ENCODE measurements at places on chromosomes 7 and 10.

- DNase-seq: peak; percentile 59
Observed at GRCh38 chr7:21923658-21924057, 22.0 kb downstream of the CDCA7L start.

DNA sequence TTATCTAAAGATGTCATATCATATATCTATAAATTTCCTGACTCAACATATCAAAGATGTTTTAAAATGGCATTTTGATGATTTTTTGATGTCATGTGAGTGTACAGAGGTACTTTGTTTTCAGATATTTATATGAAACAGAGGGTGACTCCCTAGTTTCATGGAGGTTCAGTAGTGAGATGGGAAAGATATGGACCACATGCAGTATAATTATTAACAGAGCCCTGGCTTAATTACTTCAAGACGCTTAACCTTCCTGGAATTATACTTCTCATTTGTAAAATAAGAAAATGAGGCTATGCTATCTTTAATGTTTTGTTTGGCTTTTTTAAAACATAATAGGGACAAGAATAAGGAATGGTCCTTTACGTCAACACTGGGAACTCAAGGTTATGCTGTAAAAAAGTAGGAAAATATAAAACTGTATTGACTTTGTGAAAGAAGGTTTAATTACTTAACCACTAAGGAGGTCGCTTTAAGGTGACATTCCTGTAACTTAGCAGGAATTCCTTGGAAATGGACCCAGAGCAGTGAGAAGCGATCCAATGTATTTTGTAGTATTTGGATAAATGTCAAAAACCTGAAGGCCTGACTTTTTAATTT is 821.0 kb upstream of the IGFBP3 start:
- DNase-seq: no peak

GRCh38 chr10:91391920-91392319 is 18.2 kb upstream of the HECTD2 start:
- DNase-seq: no peak

- peak; percentile 55 for DNase-seq
Observed at GRCh38 chr7:84073186-84073875, 121.3 kb downstream of the SEMA3A start.

GRCh38 chr10:47179291-47179647 is 120.7 kb upstream of the GDF10 start:
- DNase-seq: no peak

- DNase-seq: no peak
Observed at GRCh38 chr7:43701929-43702328, 27.4 kb downstream of the COA1 start.

DNA sequence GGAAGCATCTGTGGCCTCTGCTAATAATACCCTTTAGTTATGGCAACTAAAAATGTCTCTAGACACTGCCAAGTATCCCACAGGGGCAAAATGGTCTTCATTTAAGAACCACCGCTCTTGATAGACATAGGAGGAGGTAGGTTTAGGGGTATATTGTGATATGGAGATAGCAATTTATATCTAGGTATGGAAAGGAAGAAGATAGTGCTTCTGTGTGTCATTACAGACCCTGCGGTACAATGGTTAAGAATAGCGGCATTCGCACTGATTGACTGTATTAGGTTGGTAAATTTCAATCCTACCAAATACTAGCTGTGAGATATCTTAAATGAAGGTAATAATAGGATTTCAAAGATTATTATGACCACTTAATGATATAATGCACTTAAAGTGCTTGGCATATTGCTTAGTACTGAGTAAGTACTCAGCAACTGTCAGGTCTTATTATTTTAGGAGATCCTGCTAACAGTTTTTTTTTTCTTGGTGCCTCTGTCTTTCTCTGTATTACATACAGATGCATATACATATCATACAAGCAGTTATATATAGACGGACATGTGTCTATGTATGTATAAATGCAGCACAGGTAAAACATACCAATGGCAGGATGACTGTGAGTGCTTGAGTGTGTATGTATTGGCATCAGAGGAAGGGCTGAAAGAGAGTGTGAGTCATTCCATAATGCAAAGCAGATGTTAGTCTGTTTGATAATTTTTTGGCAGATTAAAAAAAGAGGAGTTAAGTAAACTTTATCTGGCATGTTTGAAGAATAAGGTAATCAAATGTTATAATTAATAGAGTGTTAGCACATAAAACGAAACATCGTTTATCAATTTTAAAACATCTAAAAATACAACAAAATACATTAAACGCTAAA is 50.0 kb upstream of the ITGB8 start:
- DNase-seq: peak; percentile 88

- no peak for DNase-seq
Observed at GRCh38 chr10:73969224-73969841, 28.6 kb upstream of the VCL start.

- peak; percentile 35 for DNase-seq
Observed at GRCh38 chr7:135684136-135684535, 21.8 kb downstream of the STMP1 start.

DNA sequence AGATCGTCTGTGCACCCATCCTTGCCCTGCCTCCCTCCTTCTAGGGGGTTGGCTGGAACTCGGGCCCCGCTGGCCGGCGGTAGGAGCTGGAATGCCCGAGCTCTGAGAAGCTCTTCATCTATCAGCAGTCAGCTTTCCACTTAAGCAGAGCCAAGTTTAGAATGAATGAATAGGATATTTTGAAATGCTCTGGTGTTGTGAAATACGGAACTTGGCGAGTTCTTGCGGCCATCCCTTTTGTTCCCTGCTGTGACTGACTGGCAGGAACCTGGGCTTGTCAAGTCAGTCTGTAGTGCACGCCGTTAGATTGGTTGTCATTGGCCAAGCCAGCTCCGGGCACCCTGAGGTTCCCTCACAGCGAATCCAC is 33.3 kb downstream of the FOXK1 start:
- peak; percentile 86 for DNase-seq

- peak; percentile 80 for DNase-seq
Observed at GRCh38 chr10:102120991-102121738, 997 bp upstream of the LDB1 start.

DNA sequence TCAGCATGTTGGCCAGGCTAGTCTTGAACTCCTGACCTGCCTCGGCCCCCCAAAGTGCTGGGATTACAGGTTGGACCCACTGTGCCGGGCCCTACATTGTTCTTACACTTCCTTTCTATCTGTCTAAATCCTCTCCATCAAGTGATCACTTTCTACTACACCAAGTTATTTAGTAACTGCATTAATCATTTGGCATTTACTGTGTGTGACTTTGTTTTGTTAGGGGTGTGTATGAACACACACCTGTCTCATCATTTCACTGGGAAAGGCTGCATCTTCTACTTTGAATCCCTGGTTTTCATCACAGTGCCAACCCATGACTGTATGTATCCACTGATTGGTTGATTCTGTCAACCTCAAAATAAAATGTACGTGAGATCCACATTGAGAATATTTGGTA is 23.0 kb upstream of the CCDC71L start:
- no peak for DNase-seq

DNA sequence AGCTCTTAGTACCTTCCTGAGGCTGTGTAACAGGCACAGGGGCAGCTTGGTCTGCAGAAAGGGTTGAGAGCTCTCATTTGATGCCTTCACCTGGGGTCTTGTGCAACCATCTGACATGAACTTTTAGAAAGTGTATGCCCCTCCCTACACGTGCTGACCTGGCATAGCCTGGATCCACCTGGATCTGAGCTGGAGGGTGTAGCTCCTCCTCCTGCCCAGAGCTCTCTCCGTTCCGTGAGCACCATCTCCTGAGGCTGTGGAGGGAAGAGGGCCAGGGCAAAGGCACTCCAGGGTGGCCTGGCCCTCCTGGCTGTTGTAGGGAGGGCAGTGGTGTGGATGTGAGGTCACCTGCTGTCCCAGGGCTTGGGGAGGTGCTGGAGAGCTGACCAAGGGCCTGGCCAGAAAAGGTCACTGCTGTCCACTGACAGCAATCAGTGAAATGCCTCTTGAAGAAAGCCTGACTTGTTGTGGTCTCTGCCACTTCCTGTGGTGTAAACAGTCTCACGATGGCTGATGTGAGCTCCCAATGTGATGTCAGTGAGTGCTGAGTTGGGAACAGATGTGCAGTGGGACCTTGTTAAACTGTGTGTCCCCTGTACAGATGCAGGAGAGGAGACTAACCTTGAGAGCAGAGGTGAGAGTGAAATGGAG is 23.0 kb downstream of the AMZ1 start:
- no peak for DNase-seq

DNA sequence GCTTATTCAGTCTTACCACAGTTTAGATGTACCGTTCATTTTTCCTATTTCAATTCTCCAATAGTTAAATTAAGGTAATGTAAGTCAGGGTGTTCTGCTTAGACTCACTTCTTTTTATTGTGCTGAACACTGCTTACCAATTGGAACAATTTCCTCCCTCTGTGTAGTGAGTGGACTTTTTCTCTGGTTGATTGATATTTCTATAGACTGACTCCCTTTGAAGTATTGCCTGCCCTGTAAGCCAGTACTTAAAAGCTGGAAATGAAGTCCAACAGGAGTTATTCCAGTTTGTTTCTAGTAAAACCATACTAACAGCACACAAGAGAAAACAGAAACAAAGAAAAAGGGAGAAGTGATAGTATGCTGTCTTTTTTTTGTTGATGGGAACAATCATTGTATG is 1674.9 kb downstream of the REEP3 start:
- DNase-seq: no peak

DNA sequence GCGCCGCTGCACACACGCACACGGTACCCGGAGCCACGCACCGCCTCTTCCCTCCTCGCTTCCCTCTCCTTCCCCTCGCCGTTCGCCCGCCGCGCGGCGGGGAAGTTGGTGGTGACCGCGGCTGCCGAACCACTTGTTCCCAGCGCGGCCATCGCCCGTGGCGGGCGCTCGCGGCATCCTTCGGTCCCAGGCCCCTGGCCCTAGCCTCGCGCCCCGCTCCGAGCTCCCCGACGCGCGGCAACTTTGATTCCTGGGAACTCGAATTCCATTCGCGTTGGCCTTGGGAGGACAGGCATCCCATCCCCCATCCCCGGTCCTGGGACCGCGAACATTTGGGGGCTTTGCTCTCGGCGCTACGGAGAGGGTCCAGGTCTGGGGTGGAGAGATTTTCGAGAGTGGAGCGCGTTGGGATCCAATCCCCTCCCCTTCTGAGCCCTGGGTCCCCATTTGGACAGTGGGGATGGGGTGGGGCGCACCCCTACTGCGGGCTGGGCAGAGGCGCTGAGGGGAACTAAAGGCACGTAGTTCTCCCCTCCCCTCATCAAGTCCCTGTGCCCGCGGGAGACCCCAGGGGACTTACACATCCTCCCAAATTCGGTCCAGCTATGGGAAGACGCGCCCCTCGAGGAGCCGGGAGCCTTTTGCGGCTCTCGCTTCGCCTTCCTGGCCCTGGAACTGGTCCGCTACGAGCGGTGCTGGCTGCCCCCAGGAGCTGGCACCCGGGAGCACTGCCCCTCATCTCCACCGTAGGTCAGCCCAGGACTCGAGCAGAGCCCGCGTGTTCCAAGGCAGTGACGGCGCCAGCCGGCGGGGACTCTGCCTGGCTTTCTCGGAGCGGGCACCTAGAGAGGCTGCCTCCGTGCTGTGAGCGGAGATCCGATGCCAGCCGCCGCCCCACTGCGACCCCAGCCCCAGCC is 834 bp downstream of the CDH23 start:
- DNase-seq: no peak

- peak; percentile 89 for DNase-seq
Observed at GRCh38 chr10:113957013-113957412, 86.7 kb upstream of the ADRB1 start.

DNA sequence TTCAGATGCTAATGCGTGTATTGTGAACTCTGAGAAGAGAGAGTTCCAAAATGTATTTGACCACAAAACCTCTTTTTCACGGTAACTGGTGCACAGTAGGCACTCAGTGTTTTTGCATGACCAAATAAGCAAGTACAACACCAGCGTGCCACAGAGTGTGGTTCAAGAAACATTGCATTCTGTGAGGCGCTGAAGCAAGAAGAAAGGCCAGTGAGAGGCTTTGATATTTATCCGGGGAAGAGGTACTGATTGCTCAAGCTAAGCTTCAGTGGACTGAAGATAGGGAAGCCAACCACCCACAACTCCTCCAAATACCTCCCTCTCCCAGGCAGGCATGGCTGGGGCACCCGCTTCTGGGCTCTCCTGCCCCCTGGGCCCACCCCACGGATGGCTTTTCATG is 611.2 kb downstream of the SDK1 start:
- no peak for DNase-seq

- no peak for DNase-seq
Observed at GRCh38 chr7:5469375-5470166, 45.9 kb upstream of the TNRC18 start.

GRCh38 chr10:26291721-26292480 is 75.3 kb downstream of the GAD2 start:
- DNase-seq: no peak

GRCh38 chr7:38822549-38822948 is 86.4 kb downstream of the VPS41 start:
- peak; percentile 36 for DNase-seq

DNA sequence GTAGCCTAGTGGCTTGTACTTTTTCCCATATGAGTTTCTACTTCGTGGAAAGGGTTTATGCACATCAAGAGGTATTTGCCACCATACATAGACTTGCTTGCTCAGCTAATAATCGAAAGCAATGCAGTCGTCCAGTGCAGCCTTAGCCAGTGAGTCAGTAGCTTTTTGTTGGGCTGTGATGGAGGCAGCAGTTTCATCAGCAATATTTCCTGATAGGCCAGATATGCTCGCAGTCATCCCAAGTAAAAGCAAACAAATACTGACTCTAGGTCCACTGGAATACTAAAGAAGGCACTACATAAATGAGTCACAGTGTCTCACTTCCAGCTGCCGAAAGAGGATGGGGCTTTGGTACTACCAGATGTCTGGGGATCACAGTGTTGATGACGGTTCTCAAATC is 2.1 kb upstream of the BNIP3 start:
- peak; percentile 92 for DNase-seq

DNA sequence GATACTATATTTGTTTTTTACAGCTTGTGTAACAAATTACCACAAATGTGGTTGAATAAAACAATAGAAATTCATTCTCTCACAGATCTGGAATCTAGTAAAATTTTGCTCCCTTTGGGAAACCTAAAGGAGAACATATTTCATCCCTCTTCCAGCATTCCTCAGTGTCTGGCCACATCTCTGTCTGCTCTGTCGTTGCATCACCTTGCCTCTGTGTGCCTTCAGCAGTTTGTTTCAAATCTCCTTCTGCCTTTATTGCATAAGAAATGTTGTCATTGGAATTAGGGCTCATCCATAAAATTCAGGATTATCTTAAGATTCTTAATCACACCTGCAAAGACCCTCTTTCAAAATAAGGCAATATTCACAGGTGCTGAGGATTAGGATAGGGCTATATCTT is 14.5 kb downstream of the OR2A14 start:
- DNase-seq: no peak

- no peak for DNase-seq
Observed at GRCh38 chr10:8273749-8274148, 219.3 kb downstream of the GATA3 start.

GRCh38 chr10:119675483-119676170 is 24.4 kb downstream of the BAG3 start:
- no peak for DNase-seq

All from astrocyte of the spinal cord (primary cell).